Amniotic epithelial cell (primary cell): ENCODE measurements at places on chromosomes 12 and 14.
A peak's percentile ranks its signal among the peaks of the same experiment; 100 is the strongest.

GRCh38 chr12:126937431-126937830 is 1329.5 kb upstream of the TMEM132C start:
- no peak for DNase-seq

GRCh38 chr12:77133566-77133965 is 68.2 kb upstream of the E2F7 start:
- peak; percentile 69 for DNase-seq

DNA sequence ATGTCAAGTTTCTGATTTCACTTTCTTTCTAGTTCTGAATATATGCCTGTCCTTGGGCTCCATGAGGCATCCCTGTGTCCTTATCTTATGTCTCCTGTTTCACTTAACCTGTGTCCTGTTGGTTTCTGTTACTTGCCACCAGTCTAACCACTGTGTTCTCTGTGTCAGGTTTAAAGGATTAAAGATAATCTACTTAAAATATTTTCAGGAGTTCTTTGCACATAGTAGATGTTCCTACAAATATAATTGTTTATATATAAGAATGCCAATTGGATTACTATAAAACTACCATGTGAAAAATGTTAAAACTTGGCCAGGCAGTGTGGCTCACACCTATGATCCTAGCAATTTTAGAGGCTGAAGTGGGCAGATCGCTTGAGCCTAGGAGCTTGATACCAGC is 406.4 kb downstream of the CCER1 start:
- peak; percentile 22 for DNase-seq

GRCh38 chr12:81245458-81245857 is 167.6 kb downstream of the ACSS3 start:
- DNase-seq, result no peak

- no peak for DNase-seq
Measured at GRCh38 chr12:11563785-11564739, 85.4 kb upstream of the ETV6 start.

GRCh38 chr12:64028541-64028940 is 184.0 kb downstream of the SRGAP1 start:
- DNase-seq, result no peak

DNA sequence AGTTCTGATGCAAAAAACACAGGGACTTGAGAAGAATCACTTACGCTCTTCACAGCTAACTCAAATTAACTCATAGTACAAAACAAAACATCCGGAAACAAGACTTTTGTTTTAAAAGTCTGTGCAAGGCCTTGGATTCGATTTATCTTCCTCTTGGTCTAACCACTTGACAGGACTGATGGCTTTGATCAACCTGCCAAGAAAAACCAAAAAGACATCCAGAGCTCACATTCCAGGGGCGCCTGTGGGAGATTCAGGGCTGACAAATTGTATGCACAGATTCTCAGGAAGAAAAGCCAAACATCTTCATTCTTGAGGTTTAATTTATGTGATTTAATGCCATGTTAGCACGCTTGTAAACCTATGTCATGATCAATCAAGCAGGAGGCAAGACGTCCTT is 129.1 kb upstream of the TMCC3 start:
- DNase-seq, result peak; percentile 100

DNA sequence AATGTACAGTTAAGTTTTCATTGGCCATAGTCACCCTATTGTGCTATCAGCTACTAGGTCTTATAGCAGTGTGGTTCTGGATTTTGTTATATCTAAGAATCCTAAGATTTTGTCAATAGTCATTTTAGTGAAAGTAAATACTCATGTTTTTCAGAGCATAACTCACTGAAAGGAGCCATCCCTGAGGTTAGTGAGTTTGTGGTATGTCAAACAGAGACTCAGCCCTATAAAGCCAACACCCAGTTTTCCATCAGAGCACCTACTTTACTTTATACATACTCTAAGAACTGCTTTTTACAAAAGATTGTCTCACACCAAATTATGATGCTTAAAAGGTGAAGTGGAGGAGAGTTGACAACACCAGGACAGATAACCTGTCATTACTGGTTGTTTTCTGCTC is 686.3 kb upstream of the LRFN5 start:
- no peak for DNase-seq

GRCh38 chr12:126663304-126664094 is 1598.3 kb downstream of the AACS start:
- DNase-seq, result peak; percentile 2

DNA sequence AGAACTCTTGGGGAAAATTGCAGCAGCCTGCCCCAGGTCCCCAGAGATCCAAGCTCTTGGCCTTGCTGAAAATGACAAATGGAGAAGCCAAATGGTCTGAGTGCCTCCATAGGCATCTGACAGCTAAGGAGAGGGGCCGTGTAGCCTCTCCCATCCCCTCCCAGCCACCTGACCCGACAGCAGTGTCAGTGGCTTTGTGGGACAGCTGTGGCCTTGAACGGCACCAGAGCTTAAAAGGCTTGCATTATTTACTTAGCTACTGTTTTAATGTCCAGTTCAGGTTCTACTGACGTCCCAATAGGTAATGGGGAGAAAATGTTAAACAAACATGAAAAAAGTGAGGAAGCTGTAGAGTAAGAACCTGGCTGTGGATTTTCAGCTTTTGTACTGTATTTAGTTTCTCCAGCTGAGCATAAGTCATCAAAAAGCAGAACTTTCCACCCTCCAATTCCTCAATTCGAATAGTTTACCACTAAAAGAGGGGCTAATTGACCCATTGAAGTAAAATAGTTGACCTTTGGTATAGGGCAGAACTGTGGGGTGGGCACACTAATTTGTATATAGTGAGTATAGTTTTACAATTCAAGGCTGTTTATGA is 50.0 kb downstream of the FOS start:
- no peak for DNase-seq

- no peak for DNase-seq
Measured at GRCh38 chr14:52020866-52021717, 31.7 kb downstream of the RTRAF start.

GRCh38 chr12:94141004-94141764 is 7.2 kb upstream of the PLXNC1 start:
- no peak for DNase-seq
